ENCODE measurements at places on chromosomes 13 and 19.

DNA sequence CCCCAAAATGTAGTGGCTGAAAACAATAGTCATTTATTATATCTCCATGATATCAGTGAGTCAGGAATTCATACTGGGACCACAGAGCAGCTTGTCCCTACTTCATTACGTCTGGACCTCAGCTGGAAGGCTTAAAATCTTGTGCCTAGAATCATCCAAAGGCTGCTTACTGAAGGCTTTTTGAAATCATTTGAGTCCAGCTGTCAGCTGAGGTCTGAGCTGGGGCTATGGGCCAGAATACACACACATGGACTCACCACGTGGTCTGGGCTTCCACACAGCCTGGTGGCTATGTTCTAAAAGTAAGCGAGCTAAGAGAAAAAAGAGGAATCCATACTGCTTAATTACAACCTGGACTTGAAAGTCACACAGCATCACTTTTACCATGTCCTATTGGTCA lies 209.2 kb downstream of the KCTD12 start:
- DNase-seq = peak; percentile 53

DNA sequence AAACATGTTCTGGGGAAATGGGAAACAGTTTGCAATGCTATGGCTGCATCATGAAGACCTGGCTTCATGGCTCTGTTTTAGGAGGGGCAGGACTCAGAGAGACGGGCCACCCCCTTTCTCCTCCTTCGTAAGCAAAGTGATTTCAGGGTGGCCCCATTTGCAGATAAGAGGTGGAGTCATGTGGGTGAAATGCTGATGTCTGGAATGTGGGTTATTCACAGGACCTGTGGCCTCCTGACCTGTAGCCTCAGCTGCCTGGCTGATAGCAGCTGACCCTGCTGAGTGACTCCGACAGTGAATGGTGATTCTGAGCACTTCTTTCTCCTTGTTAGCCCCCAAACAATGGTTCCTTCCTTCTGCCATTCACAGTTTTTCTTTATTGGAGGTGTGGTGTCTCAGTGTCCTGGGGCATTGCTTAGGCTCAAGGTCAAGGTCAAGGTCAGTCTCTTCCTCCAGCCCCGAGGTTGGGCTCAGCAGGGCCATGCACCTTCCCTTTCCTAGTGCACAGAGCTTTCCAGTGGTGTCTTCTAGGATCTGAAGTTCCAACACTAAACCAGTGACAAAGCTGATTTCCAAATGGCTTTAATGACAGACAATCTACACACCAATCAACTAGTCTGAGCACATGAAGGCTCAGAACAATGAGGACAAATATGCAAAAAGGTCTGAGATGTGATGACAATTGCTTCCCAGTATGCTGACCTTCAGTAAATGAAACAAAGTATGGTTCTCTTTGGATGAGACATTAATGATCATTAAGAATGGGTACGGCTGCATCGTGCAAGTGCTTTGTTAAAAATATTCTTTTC lies 49.6 kb upstream of the ANKRD10 start:
- DNase-seq = no peak

GRCh38 chr13:39016787-39017186 lies 21.1 kb downstream of the PROSER1 start:
- DNase-seq = no peak

DNA sequence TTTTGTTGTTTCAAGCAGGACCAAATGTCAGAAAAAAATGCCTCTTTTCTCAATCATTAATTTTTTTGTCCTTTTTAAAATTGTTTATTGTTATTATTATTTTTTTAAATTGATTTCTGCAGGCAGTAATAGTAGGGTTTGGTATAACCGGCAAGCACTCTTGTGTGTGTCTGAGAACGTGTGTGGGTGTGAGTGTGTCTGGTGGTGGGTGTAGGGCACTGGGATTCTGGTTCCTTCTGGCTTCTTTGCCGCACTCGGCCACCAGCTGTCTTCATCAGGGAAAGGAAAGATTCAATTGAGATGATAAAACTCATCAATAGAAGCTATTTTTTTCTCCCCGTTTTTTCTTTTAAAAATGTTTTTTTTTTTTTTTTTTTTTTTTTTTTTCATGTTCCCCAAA lies 56.4 kb downstream of the IER2 start:
- no peak for DNase-seq

- no peak for DNase-seq
Observed at GRCh38 chr19:31421856-31422255, 72.6 kb upstream of the TSHZ3 start.

- DNase-seq = no peak
Observed at GRCh38 chr13:26433776-26434175, 123.7 kb upstream of the WASF3 start.

- no peak for DNase-seq
Observed at GRCh38 chr13:46983881-46984280, 87.0 kb upstream of the HTR2A start.

GRCh38 chr13:32036126-32036695 lies 4.6 kb downstream of the FRY start:
- DNase-seq = no peak

DNA sequence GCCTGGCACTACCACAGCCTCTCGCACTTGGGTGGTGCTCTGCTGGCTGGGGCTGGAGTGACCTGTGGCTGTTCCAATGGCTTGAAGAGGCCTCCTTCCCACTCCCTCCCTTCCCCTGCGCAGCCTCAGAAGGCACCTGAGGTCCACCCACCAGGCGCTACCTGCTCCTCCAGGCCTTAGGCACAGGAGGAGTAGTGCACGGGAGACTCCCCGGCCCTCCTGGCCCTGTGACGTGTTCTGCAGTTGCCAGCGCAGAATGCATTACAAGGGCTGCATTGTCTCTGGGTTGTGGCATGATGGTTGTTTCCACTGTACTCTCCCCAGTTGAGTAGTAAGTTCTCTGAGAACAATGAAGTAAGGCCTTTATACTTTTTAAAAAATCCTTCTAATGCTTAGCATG lies 128.6 kb downstream of the TEX29 start:
- DNase-seq = no peak

DNA sequence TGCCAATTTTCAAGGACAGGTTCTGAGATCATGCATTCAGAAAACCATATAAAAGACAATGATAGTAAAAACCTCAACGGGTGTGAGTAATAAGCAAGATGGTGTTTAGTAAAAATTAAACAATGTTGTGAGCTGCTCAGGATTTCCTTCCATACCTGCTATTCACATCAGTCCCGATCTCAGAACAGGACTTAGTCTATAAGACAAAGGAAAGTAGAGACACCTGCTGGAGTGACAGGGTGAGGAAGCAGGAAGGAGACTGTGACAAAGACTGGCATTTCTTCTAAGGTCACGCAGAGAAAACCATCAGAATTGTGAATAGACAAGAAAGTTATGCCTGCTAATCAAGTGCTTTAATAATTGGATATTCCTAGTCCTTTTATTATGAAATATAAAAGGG lies 648.0 kb downstream of the DACH1 start:
- DNase-seq = no peak

- DNase-seq = no peak
Observed at GRCh38 chr19:28334419-28334818, 878.5 kb downstream of the UQCRFS1 start.

- no peak for DNase-seq
Observed at GRCh38 chr13:99507986-99508385, 6.7 kb downstream of the TM9SF2 start.

DNA sequence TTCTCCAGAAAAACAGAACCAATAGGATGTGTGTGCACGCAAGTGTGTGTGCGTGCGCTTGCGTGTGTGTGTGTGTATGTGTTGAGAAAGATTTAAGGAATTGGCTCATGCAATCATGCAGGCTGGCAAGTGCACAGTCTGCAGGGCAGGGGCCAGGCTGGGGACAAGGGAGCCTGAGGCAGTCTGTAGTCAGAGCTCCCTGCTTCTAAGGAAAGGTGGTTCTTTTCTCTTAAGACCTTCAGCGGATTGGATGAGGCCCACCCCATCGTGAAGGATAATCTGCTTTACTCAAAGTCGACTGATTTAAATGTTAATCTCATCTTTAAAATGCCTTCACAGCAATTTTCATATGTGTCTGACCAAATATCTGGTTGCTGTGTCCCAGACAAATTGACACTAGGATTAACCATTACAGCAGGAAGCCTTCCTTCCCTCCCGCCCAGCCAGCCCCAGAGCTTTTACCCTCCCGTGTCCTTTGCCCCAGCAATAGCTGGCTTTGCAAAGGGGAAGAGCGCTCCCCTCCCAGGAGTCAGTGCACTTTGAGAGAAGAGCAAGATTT lies 15.0 kb upstream of the NAXD start:
- no peak for DNase-seq

GRCh38 chr19:51029718-51030117 lies 3.3 kb upstream of the KLK11 start:
- no peak for DNase-seq

- no peak for DNase-seq
Observed at GRCh38 chr13:32443111-32443510, 15.2 kb upstream of the N4BP2L1 start.

GRCh38 chr19:5585461-5586299 lies 17.9 kb upstream of the TINCR start:
- DNase-seq = peak; percentile 52

DNA sequence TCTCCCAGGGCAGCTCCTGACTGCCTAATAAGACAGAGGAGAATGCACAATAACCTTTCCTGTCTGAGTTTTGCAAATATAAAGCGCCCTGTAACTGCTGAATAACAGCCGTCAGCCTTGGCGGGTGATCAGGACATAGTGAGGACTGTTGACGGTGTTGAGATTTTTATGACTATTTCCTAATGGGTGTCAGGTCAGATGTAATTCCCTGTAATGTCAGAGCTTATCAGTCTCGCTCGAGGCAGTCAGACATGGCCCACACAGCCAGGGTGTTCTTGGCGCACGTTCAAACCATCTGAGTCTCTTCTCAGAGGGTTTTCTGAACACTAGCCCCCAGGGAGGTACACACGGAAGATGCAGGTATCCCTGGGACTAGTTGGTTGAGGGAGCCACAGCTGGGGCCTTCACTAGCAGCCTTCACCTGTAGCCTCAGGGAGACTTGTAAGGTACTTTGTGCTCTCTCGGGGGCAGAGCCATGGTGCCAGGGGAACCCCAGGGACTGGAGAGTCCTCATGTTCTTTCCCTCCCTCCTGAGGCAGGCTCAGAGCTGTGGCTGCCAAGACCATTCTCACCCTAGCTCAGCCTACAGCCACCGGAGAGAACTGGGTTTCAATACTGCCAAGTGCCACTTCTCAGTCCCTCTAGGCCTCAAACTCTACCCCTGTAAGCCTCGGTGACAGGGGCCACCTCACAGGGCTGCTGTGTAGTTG lies 213.1 kb downstream of the UQCRFS1 start:
- DNase-seq = no peak

DNA sequence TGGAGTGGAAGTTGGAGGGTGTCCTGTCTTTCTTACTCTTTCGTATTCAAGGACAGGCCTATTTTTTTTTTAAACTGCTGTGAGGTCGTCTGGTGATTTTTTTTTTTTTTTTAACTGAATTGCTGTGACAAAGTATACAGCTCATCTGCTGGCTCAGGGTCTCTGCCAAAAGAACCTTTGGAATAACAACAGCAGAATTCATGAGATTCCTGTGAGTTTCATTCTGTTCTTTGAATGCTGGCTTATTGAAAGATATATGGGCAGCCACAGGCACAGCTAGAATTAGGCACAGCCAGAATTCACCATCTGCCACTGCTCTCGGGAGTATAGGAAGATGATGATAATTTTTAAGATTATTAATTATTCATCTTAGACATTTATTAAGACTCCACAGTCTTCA lies 21.4 kb upstream of the FRY start:
- DNase-seq = no peak

- DNase-seq = peak; percentile 55
Observed at GRCh38 chr19:54473892-54474372, 836 bp upstream of the CDC42EP5 start.

DNA sequence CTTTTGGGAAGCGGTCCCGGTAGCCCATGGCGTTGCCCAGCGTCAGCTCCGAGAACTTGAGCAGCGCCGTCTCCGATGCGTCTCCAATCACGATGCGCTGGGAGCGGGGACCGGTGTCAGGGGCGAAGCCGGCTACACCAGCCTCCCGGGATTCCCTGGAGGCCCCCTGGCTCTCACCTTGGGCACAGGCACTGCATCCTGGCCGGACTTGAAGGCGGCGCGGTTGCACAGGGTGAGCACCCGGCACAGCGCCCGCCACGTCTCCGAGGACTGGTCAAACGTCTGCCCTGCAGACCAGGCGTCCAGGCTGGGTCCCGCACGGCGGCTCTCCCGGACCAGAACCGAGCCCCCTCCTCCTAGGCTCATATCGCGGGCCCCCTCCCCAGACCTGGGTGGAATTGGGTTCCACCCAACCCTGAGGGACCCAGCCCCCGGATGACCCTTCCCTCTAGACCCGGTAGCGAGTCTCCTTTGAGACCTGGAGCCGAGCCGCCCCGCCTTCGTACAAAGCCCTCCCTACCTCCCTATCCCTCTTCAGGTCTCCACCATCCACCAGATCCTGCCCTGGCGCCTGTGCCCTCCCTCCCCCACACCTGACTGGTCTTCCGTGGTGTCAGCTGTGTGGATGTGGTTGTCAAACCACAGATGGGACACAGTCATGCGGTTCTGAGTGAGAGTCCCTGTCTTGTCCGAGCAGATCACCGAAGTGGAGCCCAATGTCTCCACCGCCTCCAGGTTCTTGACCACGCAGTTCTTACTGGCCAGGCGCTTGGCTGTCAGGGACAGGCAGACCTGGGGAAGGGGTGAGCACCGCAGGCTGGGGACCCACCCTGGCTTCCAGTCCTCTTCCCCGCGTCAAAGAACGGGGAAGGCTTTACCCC lies 4.8 kb downstream of the ATP4A start:
- no peak for DNase-seq

- DNase-seq = no peak
Observed at GRCh38 chr13:77138813-77139212, 111.9 kb upstream of the FBXL3 start.

GRCh38 chr19:34539396-34539795 lies 57.8 kb downstream of the WTIP start:
- no peak for DNase-seq

GRCh38 chr13:78032132-78032531 lies 113.5 kb upstream of the EDNRB start:
- DNase-seq = peak; percentile 8

DNA sequence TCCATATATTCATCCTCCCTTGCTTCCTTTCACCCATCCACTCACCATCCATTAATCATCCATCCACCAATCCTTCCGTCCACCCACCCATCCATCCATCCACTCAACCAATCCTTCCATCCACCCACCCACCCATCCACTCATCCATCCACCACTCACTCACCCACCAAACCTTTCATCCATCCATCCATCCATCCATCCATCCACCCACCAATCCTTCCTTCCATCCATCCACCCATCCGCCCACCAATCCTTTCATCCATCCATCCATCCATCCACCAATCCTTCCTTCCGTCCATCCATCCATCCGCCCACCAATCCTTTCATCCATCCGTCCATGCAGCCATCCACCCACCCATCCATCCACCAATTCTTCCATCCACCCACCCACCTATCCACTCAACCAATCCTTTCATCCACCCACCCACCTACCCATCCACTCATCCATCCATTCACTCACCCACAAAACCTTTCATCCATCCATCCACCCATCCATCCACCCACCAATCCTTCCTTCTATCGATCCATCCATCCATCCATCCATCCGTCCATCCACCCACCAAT lies 3.0 kb downstream of the SBK3 start:
- DNase-seq = no peak

Measured in lung (tissue), 17 donors.